ENCODE measurements at places on chromosomes 5 and 9. TPM values are rescaled to one million over a fixed set of nuclear protein-coding genes. Genes with fewer than 3 reads are reported as not detected.

Gene OR1J2
- total RNA-seq, result not detected

DNA sequence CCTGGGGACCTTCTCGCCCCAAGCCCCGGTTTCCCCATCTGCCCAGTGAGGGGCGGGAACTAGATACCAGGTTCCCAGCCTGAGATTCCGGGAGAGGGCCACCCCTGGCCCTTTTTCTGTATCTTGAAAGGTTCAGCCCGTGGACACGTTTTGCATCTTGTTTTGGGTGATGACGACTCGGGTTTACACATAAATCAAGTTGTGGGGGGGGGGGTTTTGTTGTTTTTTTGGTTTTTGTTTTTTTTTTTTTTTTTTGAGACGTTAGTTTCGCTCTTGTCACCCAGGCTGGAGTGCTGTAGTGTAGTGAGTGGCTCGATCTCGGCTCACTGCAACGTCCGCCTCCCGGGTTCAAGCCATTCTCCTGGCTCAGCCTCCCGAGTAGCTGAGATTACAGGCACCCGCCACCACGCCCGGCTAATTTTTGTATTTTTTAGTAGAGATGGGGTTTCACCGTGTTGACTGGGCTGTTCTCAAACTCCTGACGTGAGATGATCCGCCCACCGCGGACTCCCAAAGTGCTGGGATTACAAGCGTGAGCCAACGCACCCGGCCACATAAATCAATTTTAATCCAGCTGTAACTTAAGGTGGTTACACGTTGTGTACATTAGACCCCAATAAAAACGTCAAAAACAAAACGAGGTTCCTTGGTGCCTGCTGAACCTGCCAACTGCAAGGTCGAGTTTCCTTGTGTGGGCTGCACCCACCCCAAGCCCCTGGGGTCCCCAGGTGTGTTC, 1.1 kb upstream of the BRD3 start:
- no peak for DNase-seq

DNA sequence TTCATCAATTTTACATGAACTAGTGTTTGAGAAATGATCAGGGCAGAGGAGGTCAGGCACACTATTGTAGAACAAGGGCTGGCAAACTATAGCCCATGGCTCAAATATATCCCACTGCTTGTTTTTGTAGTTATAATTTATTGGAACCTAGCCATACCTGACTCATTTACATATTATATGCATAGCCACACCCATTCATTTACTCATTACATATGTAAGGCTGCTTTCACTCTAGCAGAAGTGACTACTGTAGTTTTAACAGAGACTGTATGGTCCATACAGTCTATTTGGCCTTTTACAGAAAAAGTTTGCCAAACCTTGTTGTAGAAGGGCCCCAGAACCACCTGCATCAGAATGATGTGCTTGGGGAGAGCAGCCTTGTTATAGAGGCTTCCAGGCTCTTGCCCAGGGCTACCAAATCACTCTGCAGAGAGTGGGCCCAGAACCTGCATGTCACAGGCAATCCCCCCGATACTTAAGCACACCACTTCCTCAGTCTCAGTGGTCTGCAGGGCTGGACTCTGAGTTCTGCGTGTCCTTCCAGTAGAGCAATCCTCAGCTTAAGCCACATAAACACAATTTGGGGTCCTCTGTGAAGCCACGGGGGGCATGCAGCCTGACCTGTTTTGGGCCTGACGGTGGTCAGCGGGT, 6.7 kb downstream of the ANKS6 start:
- DNase-seq, result no peak

GRCh38 chr5:67178085-67178484, 18.5 kb downstream of the CD180 start:
- DNase-seq, result peak; percentile 58

DNA sequence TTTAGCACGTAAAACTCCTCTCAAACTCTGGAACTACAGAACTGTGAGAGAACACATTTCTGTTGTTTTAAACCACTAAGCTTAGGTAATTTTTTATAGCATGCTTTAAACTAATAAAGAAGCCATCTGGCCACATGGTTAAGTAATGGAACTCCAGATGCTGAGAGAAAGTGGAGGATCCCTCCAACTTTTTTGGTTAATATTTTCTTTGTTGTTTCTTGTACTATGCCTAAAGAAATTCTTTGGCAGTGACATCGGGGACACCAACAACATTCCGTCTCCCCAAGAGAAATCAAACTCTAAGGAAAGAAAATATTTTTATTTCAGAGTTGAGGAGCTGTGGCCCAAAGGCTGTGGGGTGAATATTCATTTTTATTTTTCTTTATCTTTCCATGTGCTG, 734.8 kb upstream of the CDH9 start:
- no peak for DNase-seq

DNA sequence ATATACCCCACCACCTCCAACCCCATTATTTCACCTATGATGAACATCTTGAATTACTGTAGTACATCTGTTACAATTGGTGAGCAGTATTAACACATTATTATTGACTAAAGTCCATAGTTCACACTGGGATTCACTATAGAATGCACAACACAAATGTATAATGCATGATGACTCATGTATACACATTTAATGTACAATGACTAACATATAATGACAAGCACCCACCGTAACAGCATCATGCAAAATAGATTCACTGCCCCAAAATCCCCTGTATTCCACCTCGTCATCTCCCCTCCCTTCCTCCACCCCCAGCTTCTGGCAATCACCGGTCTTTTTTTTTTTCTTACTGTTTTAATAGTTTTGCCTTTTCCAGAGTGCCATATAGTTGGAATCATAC, 47.1 kb upstream of the NEK6 start:
- no peak for DNase-seq

DNA sequence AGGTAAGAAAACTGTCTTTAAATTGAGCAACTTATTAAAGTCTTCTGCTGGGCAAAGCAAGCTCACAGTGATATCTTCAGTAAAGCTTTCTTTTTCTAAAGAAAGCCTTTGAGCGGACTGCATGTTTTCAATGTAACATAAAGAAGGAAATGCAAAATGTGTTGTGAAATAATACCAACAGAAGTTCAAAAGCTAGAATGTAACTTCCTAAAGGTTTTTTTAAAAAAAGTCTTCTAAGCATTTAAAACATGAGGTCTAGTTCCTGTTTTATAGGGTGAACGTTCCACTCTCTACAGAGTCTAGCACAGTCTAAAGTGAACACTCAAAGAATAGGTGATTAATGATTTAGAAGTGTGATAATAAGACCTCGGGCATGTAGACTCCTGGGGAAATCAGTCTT, 62.9 kb downstream of the DENND1A start:
- no peak for DNase-seq
